ENCODE measurements at places on chromosomes 16 and 17.
A peak's percentile ranks its signal among the peaks of the same experiment; 100 is the strongest.

DNA sequence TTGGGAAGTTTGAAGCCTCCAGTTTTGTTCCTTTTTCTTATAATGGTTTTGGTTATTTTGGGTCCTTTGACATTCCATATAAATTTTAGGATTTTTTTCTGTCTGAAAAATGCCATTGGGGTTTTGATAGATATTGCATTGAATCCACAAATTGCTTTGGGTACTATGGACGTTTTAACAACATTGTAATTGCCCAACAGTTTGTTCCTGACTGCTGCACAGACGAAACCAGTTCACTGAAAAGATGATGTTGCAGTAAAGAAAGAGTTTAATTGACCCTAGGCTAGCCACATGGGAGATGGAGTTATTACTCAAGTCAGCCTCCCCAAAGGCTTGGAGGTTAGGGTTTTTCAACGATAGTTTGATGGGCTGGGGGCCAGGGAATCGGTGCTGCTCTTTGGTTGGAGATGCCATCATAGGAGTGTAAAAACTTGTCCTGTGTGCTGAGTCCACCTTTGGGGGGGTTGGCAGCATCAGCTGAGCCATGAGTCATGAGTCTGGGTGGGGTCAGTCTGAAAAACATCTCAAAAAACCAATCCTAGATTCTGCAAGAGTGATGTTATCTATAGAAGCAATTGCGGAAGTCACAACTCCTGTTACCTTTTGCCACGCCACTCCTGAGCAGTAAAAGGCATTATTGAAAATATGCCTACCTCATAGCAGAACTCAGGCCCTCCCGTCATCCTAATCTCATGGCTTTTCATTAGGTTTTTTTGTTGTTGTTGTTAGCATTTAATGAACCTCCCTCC lies 2.7 kb upstream of the PRSS41 start:
- no peak for DNase-seq

DNA sequence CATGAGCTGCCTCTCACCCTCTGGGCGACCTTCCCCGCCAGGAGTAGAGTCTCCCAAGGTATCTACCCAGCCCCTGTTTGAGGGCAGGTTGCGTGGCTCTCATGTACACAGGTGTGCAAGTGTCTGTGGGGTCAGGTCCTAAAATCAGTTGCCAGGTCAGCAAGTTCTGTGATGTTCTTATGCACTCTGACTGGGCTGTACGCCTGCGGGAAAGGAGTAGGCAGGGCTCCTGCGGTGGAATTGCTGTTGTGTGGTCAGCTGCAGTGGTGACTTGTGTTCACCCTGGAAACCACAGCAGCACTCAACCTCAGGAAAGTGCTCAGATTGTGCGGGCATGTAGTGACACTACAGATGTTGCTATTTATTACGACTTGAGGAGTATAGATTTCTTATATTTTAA lies 19.4 kb downstream of the NARF start:
- DNase-seq: no peak

- DNase-seq: no peak
Measured at GRCh38 chr17:19383681-19384470, 3.1 kb downstream of the MFAP4 start.

DNA sequence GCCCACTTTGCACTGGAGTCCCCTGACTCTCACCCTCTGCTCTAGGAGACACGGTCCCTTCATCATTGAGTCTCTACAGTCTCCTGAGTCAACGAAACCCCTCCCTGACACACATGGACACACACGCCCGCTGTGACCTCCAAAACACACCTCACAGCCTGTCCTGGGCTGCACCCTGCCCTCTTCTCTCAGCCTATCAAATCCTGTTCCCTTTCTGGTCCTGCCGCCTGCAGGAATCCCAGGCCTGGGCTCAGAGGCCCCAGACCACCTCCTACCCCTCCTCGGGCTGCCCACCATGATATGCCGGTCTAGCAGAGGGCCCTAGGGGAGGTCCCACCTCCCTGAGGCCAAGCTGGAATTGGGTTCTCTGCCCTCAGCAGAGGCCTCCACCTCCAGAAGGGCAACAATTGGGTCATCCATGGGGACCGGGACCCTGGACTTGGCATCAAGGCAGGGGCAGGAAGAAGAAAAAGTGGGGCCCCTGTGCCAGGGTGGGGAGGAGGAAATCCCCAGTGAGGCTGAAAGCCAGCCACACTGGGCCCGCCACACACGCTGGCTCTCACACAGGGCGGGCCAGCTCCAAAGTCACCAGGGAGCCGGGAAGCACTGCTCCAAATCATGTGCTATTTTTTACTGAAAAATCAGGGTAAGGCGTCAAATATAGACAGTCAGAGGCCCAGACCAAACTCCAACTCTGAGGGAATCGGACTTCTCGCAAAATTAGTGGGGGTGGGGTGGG lies 3.4 kb downstream of the PPP1R9B start:
- no peak for DNase-seq

GRCh38 chr17:74123866-74124444 lies 79.5 kb upstream of the RPL38 start:
- DNase-seq: no peak

DNA sequence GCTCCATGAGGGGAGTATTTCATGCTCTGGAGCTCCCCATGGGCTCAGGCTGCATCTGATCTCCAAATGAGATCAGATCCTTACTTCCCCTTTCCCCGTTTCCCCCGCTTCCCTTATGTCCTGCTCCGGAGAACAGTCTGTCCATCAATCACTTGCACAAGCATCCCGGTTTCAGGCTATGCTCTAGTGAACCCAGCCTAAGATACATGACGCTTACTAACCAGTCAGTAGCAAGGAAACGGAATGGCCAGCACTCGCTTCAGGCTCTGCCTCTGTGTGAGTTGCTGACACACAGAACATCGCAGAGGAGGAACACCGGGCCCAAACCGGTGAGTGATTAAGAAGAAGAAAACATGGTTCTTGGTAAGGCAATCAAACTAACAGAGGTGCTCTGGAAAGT lies 9.4 kb upstream of the ATP5MC1 start:
- no peak for DNase-seq

DNA sequence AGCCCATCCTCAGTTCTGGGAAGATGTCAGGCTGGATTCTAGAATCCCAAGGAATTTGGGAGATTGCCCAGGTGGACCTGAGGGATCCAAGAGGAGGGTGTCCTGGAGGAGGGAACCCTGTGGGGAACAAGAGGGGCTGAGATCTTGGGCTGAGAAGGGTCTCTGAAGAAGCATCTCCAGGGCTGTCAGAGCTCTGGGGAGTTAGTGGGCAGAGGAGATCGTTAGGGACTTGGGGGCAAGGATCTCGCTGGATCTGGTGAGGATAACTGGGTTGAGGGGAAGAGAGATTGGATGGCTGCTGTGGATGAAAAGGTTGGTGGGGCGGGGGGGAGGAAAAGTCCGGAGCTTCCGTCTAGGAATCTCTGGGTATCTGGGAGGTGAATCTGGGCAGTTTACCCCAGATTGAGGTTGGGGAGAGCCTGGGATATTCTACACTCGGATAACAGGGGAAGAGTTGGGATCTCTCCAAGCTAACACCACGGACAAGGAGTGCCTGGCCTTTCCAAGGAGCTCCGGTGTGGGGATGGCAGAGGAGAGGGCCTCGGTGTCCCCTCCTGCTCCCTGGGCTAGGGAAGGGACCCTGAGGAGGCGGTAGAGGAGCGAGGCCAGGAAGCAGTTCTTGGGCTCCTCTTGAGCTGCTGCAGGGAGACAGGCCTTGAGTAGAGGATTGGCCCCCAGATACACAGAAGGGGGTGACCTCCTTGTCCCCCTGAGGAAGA lies 1.7 kb downstream of the FBXL19 start:
- DNase-seq: no peak

GRCh38 chr17:75032720-75033280 lies 14.0 kb downstream of the ATP5PD start:
- peak; percentile 11 for DNase-seq

GRCh38 chr16:57042157-57043111 lies 49.9 kb upstream of the CPNE2 start:
- DNase-seq: peak; percentile 44
